ENCODE measurements at places on chromosomes 5 and 9.

DNA sequence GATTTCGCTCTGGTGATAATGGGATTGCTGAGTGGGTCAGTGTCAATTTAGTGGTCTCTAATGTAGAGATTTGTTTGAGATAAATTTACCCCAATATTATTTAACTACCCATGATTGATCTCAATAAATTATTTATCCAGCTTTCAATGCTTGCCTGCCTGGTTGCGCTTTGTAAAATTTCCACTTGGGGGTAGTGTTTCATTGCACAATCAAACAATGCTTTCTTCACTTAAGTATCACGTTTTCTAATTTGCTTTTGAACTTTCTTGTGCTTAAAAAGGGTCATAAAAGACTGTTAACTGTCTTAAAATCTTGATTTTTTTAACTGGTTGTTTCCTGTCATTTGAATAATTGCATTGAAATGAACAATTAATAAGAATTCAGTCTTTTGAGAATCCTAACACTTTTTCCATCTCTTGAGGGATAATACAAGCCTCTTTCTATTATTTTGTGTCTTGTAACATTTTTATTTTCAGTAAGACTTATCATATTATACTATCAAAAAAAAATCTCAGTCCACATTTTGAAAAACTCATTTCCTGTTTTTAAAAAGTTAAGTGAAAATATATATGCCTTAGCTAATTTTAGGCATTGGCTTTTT lies 18.7 kb downstream of the HSD17B4 start:
- DNase-seq = no peak

DNA sequence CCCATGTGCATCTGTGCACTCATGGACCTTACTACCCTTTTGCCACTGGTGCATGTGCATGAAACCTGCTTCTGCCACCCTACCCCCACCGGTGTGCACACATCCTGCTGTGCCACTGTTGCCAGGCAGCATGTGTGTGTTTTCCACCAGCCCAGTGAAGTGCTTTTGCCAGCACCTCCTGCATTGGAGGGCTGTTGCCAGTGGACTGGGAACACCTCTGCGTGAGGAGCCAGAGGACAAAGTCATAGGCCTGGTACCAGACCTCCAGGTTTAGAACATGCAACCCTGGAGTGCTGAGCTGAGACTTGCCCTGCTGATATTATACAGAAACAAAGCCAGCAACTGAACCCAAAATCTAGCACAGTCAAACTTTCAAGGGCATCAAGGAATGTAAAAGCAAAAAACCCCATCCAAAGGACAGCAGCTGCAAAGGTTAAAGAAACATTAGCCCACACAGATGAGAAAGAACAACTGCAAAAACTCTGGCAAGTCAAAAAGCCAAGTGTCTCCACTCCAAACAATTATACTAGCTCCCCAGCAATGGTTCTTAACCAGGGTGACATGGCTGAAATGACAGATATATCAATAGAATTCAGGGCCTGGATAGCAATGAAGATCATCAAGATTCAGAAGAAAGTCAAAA lies 70.6 kb upstream of the PTPN3 start:
- DNase-seq = no peak

- no peak for DNase-seq
Measured at GRCh38 chr5:150514708-150515211, 6.8 kb downstream of the NDST1 start.

DNA sequence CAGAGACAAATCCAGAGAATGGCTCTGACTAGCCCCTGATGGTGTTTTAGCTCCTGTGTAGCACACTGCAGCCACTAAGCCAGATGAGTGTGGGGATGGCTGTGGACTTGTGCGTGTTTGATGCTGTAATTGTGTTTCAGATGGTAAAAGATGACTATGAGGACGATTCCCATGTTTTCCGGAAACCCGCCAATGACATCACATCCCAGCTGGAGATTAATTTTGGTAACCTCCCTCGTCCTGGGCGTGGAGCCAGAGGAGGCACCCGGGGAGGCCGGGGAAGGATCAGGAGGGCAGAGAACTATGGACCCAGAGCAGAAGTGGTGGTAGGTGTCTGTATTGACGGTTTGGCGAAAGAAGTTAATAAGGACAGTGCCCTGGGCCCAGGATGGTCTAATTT lies 38.0 kb downstream of the HABP4 start:
- DNase-seq = no peak

GRCh38 chr5:118060833-118061232 lies 927.5 kb downstream of the DTWD2 start:
- DNase-seq = no peak

GRCh38 chr5:102283102-102283797 lies 12.8 kb downstream of the SLCO4C1 start:
- DNase-seq = no peak

DNA sequence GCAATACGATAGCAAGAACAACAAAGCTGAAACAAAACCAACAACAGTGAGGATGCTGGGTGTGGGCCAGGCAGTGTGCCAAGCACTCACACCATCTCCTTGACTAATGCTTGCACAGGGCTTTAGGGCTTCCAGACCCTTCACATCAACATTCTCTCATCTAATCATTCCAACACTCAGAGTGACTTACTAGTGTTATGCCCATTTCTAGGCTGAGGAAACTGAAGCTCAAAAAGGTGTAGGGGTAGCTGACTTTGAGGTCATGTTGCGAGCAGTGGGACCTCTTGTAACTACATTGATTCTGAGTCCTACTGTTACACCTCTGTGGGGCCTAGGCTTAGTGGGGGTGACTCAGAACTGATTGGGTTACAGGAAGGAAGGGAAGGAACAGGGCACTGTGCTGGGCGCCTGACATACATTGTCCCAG lies 9.7 kb downstream of the ANGPTL2 start:
- DNase-seq = no peak

- no peak for DNase-seq
Measured at GRCh38 chr5:38515092-38515491, 41.4 kb downstream of the LIFR start.

- no peak for DNase-seq
Measured at GRCh38 chr5:52925001-52925400, 64.2 kb upstream of the ITGA2 start.

- DNase-seq = no peak
Measured at GRCh38 chr9:133238851-133239532, 29.9 kb upstream of the OBP2B start.

Measured in AG09319 (cell line).